NCI-H1694 (cell line): ENCODE measurements at places on chromosomes 4 and X.

- DNase-seq = no peak
Observed at GRCh38 chrX:72296991-72297390, 8.7 kb downstream of the CITED1 start.

GRCh38 chrX:3584415-3584996 lies 128.9 kb downstream of the PRKX start:
- DNase-seq = no peak

DNA sequence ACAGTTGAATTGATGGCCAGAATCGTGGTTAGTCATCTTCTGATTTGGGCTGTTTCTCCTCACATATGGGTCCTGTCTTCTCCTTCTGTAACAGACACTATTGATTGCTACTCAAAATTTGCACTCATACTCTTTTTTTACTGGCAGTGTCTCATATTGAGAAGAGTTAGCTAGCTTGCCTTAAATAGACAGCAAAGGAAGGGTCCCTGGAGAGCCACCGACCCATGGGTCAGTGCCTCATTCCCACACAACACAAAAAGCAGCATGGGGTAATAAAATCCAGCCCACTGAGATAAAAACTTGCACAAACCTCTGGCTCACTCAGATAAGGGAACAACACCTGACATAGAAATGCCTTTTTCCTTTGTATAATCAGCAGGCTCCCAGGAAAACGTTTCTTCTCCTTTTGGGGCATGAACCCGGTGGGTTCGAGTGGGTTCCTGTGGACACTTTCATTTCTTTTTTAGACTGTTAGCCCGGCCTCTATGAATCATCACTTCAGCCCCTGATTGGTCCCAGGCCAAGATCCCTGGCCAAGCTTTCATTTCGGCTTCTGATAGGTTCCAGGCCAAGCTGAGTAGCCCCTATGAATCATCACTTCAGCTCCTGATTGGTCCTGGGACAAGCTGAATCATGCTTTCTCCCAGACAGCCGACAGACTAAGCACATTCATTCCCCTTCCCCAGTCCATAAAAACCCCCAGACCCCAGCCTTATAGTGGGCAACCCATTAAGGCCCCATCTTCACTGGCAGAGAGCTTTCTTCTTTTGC lies 408.1 kb downstream of the DCAF12L2 start:
- DNase-seq = no peak

GRCh38 chr4:152640058-152640921 lies 39.5 kb downstream of the TMEM154 start:
- peak; percentile 13 for DNase-seq

DNA sequence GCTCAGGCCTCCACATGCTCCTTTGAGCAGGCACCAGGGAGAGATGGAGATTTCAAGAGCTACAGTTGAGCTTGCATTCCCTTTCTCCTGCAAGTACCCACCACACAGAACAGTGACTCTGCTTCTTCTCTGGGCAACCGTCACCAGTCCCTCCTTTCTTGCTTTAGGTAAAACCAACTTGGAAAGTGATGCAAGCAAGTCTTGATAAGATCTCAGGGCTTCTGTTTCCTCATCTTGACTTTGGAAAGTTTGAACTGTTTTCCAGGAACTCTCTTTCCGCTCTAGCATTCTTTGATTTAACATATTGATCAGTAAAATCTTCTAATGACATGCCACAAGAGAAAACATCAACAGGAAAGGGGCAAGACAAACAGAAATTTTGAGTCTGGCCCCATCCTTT lies 73.7 kb downstream of the USP46 start:
- no peak for DNase-seq
